ENCODE measurements at places on chromosomes 1 and 21. TPM values are rescaled to one million over a fixed set of nuclear protein-coding genes. Genes with fewer than 3 reads are reported as not detected.
A peak's percentile ranks its signal among the peaks of the same experiment; 100 is the strongest.

S100A5 gene
- not detected for total RNA-seq

DNA sequence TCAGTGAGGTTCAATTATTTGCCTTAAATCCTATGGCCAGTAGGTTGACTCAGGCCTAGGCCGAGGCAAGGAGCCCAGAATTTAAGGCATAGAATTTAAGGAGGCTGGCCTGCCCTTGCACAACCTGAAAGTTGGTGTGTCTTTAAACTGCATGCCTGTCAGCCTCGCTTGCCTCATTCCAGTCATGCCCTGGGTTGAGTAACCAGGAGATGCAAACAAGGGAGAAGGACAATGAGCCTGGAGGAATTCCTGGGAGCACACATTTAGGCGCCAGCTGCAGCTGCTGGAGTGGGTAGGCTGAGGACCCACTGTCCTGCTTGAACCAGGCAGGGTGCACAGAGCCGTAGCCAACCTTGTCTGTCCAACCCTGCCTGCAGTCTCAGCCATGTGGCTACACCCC lies 11.7 kb downstream of the CD2 start:
- DNase-seq: no peak

MIA3 gene
- 53.9 TPM for total RNA-seq

GRCh38 chr1:116044071-116044470 lies 67.1 kb upstream of the MAB21L3 start:
- DNase-seq: no peak

PERM1 gene
- total RNA-seq: 61.8 TPM

ASPM gene
- 0.20 TPM for total RNA-seq

- DNase-seq: no peak
Observed at GRCh38 chr1:156821801-156822200, 5.2 kb upstream of the SH2D2A start.

DNA sequence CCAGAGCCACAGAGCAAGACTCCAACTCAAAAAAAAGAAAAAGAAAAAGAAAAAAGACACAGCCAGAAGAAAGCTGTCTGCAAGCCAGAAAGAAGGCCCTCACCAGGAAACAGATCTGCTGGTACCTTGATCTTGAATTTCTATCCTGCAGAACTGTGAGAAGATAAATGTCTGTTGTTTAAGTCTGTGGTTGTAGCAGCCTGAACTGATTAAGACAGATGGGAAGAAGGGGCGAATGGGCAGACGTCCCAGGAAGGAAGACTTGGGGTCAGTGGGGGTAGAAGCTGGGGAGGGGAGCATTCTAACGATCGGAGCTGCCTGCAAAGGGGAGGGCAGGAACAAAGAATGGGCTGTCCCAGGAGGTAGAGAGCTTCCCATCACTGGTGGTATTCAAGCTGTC lies 6.3 kb downstream of the SLC2A7 start:
- DNase-seq: no peak

MFSD2A gene
- 5.1 TPM for total RNA-seq

ARHGEF16 gene
- 1.5 TPM for total RNA-seq

IL23R gene
- total RNA-seq: not detected

FRRS1 gene
- 3.5 TPM for total RNA-seq

- DNase-seq: no peak
Observed at GRCh38 chr21:43764576-43765495, 11.3 kb downstream of the CSTB start.

INAVA gene
- not detected for total RNA-seq

DNA sequence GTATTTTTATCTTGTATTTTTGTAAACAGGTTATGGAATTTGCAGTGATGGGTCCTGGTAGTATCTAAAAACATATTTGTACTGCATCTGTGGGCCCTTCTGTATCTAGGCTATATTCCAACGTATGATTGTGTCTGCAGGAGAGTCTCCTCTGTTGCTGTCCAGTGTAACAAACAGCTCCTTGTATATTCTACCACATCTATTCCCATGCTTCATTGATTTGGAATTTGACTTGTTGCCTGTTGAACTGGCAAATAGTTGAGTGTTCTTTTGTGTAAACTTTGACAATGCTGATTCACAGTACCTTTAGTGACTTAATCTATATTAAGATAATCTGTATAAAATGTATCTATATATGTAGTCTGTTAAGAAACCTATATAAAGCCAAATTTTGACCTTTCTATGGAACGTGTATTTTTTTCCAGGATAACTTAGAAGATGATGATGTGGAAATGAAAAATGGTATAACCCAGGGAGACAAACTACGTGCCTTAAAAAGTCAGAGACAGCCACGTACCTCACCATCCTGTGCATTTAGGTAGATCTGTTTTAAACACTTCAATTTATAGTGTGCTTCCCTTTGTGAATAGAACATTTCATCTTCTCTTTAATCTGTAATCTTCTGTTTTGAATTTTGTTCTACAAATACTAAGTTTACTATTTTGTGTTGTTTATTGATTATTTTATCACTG lies 43.4 kb upstream of the GPR88 start:
- no peak for DNase-seq

- no peak for DNase-seq
Observed at GRCh38 chr1:62181532-62181931, 13.1 kb upstream of the L1TD1 start.

RUNX3 gene
- 2.3 TPM for total RNA-seq

- no peak for DNase-seq
Observed at GRCh38 chr21:27515676-27516075, 548.8 kb upstream of the ADAMTS5 start.

CNKSR1 gene
- 0.52 TPM for total RNA-seq

GRCh38 chr1:12600880-12601633 lies 17.0 kb downstream of the DHRS3 start:
- DNase-seq: no peak

DNA sequence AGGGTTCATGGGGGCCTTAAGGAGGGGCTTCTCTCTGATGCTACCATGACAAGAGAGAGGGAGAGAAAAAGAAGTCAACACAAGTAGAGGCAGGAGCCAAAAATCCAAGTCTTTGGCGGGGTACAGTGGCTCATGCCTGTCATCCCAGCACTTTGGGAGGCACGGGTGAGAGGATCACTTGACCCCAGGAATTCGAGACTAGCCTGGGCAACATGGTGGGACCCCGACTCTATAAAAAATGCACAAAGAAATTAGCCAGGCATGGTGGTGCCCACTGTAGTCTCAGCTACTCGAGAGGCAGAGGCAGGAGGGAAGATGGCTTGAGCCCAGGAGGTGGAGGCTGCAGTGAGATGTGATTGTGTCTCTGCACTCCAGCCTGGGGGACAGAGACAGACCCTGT lies 8.7 kb downstream of the PLA2G5 start:
- DNase-seq: no peak

DNA sequence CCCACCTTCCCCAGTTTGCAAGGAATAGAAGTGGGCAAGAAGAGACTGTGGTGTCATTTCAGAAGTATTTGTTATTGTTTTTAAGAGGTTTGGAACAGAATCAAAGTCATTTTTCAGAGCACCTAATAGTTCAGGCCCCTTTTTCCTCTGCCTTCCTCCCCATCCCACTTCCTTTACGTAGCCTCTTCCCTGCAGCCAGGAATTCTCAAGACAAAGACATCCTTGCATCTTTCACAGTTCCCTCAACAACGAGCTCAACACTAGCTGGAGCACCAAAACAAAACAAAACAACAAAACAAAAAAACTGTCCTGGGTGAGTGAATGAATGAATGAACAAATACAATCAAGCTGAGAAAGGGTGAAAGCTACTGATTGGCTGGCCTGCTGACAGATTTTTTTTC lies 7.0 kb downstream of the PALMD start:
- no peak for DNase-seq

- DNase-seq: no peak
Observed at GRCh38 chr21:25220169-25220568, 387.1 kb downstream of the MRPL39 start.

SELL gene
- total RNA-seq: 2.2 TPM

DNA sequence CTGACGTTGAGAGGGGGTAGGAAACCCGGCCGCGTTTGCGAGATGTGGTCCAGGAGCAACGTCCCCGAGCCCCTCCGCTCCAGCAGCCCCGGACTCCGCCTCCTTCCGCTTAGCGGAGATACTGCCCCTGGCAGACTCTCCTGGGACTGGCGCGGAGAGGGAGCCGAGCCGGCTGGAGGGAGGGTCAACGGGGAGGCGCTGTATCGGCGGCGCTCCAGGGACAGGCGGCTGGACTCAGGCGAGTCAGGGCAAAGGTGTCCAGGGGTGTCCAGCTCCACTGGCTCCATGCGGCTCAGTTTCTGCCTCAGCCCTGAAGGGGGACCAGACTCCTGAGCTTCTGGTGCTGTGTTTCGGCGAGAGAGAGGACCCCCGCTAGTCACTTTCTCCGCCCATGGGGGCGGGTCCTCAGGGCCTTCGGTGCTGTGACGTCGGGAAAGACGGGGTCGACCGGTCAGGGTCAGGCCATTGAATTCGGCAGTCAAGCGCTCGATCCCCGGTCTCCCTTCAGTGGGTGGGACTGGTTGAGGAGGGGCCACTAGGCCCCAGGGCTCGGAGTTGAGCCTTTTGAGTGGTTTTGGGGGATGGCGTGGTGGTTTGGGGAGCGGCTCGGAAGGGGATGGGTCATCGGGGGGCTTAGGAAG lies 2.8 kb upstream of the LIX1L start:
- peak; percentile 85 for DNase-seq

DNA sequence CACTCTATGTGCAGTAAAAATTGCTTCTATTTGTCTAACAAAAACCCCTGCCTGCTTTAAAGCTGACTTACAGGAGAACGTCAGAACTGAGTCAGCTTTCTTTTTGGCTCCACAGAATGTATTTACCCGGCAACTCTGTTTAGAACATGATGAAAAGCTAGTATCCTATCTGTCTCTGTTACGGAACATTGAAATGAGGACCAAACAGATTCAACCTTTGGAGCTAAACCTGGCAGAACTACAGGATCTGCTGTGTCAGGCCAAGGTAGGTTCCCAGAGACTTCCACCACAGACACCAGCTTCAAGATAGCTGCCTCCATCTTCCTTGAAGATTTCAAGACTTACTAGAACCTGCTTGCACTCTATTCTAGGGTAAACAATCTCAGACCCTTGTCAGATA lies 132.6 kb downstream of the MACF1 start:
- DNase-seq: no peak

- no peak for DNase-seq
Observed at GRCh38 chr1:85001742-85002141, 4.8 kb upstream of the MCOLN2 start.

TMEM52 gene
- total RNA-seq: 0.51 TPM

DNA sequence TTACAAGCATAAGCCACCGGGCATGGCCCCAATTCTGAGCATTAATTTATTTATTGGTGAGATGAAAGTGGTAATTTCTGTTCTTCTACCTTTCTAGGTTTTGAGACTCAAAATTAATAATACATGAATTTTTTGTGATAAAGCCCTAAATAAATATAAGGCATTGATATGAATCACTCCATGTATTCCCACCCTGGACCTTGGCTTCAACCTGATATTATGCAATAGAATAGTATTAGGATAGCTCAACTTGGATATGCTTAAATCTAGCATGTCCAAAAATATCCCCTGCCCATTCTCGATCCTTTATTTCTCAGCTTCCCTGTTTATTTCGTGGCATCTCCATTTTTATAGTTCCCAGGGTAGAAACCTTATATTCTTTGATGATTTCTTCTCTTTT lies 2.5 kb downstream of the AGL start:
- DNase-seq: no peak

DNA sequence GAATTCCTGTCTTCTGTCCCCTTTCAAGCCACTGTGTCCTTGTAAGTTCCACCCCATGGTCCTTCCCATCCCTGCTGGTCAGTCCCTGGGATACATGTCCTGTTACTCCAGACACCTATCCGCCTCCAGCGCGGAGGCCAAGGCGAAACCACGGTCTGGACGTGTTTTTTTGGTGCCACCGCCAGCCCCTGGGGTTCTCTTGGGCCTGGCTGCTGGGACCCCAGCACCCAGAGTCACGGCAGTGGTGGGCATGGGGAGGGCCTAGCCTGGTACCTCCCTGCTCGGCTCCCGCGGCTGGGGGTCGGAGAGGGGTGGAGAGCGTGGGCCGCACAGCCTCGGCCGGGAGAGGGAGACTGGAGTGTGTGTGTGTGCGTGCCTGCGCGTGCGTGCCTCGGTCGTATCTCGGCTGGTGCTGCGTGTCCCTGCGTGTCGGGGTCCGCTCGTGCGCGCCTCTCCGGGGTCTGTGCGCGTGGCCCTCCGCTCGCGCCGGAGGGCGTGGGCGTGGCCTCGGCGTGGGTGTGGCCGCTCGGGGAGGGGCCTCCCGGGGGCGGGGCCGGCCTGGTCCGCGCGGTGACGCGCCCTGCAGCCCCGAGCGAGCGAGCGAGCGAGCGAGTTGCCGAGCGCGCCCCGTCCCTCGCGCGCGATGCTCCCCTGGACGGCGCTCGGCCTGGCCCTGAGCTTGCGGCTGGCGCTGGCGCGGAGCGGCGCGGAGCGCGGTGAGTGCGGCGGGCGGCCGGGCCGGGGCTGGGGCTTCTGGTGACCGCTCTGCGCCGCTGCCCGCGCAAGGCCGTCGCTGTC lies at the start of gene VWA1:
TSS of gene VWA1 (plus strand) at position 585 of the 798 bp plus-strand sequence. CDS start at position 644, 59 bp downstream.
- DNase-seq: no peak

FAM167B gene
- 2.1 TPM for total RNA-seq

DNA sequence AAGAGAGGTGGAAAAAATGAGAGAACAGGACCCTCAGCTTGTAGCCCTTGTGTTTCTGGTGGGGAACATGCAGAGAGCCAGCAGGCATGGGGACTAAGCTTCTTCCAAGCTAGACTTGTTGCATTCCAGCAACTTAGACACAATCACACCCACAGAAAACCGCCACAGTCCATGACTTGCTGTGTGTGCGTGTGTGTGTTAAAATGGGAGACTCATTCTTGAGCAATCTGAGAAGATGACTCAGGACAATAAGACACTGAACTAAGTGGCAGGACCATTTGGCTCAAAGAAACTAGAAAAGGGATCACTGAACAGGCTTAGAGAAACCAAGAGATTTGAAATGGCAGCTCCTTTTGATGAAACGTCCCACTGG lies 78.0 kb downstream of the HLX start:
- peak; percentile 78 for DNase-seq

DNA sequence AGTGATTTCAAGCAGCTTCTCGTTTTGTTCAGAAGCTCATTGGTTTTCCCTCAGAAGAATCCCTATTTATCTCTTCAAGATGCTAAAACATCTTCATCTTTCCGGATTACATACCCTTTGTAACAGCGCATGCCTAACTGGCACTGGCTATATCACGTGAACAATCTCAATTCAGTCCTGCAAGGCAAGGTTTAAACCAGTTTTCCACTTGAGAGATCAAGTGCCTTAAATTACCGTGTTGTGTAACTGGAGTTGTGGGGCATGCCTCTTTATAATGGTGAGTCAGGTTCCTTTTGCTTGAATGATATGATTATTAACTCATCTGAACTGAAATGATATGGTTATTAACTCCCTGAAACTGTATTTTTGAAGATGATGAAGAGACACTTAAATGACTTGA lies 11.0 kb upstream of the ZFP69B start:
- no peak for DNase-seq

DNA sequence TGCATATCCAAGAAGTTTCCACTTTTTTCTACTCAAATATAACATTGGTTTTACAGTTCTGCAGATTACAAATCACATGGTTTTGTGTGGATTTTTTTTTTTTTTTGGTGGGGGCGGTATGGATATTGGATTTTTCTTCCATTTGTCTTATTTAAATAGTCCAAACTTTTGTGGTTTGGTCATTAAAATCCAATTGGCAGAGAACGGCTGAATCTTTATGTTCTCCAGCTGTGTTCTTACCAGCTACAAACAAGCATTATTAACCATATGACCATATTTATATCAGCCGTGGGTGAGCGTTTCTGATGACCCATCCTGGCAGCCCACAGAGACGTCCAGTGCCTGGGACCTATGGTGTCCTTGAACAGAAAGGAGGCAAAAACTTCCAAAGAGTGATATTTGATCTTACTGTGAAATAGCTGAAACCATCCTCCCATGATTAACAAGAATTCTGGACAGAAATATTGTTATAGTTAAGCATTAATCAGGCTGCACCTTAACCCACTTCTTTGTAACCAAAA lies 200.4 kb downstream of the LYPLAL1 start:
- DNase-seq: no peak

- no peak for DNase-seq
Observed at GRCh38 chr1:209323743-209324142, 259.8 kb upstream of the CAMK1G start.
